Neural cell (in vitro differentiated cells): ENCODE measurements at places on chromosomes 16 and 17. TPM values are rescaled to one million over a fixed set of nuclear protein-coding genes. Genes with fewer than 3 reads are reported as not detected.

TP53TG3C gene
- polyA plus RNA-seq: not detected in 2 replicates

SLC16A6 gene
- polyA plus RNA-seq: 15.6 and 17.6 TPM in 2 replicates

SERPINF2 gene
- 1.6 TPM in 1 of 2 replicates, not detected in the other for polyA plus RNA-seq

LGALS9 gene
- 0.30 TPM in 1 of 2 replicates, not detected in the other for polyA plus RNA-seq

CHST4 gene
- polyA plus RNA-seq: not detected in 2 replicates

ASPA gene
- polyA plus RNA-seq: 0.24 TPM in 1 of 2 replicates, not detected in the other

STAT3 gene
- 24.2 and 25.5 TPM in 2 replicates for polyA plus RNA-seq

RUNDC1 gene
- 15.1 and 16.3 TPM in 2 replicates for polyA plus RNA-seq

KRT23 gene
- 0.37 and 0.86 TPM in 2 replicates for polyA plus RNA-seq

ANKRD40CL gene
- not detected in 2 replicates for polyA plus RNA-seq

PITPNM3 gene
- polyA plus RNA-seq: 2.7 and 3.0 TPM in 2 replicates

RNF222 gene
- polyA plus RNA-seq: not detected in 2 replicates

SLFN12L gene
- not detected in 2 replicates for polyA plus RNA-seq

ADAMTS18 gene
- 0.68 and 1.3 TPM in 2 replicates for polyA plus RNA-seq

ERCC4 gene
- 5.8 and 7.0 TPM in 2 replicates for polyA plus RNA-seq

CENPX gene
- polyA plus RNA-seq: 188 and 205 TPM in 2 replicates

TEX14 gene
- 0.90 and 1.4 TPM in 2 replicates for polyA plus RNA-seq

CDYL2 gene
- 2.6 and 4.1 TPM in 2 replicates for polyA plus RNA-seq

CRYBA1 gene
- not detected in 2 replicates for polyA plus RNA-seq

HS3ST3B1 gene
- 0.56 and 0.58 TPM in 2 replicates for polyA plus RNA-seq

FMNL1 gene
- 3.8 and 5.6 TPM in 2 replicates for polyA plus RNA-seq

ACSM3 gene
- 0.57 TPM in 1 of 2 replicates, not detected in the other for polyA plus RNA-seq

AARSD1 gene
- polyA plus RNA-seq: 52.0 and 64.2 TPM in 2 replicates

RGS9 gene
- 6.8 and 8.0 TPM in 2 replicates for polyA plus RNA-seq

HSPB9 gene
- polyA plus RNA-seq: not detected in 2 replicates
